Left colon (tissue), 2 donors: ENCODE measurements at places on chromosomes 16 and 17. TPM values are rescaled to one million over a fixed set of nuclear protein-coding genes. Genes with fewer than 3 reads are reported as not detected.

DNA sequence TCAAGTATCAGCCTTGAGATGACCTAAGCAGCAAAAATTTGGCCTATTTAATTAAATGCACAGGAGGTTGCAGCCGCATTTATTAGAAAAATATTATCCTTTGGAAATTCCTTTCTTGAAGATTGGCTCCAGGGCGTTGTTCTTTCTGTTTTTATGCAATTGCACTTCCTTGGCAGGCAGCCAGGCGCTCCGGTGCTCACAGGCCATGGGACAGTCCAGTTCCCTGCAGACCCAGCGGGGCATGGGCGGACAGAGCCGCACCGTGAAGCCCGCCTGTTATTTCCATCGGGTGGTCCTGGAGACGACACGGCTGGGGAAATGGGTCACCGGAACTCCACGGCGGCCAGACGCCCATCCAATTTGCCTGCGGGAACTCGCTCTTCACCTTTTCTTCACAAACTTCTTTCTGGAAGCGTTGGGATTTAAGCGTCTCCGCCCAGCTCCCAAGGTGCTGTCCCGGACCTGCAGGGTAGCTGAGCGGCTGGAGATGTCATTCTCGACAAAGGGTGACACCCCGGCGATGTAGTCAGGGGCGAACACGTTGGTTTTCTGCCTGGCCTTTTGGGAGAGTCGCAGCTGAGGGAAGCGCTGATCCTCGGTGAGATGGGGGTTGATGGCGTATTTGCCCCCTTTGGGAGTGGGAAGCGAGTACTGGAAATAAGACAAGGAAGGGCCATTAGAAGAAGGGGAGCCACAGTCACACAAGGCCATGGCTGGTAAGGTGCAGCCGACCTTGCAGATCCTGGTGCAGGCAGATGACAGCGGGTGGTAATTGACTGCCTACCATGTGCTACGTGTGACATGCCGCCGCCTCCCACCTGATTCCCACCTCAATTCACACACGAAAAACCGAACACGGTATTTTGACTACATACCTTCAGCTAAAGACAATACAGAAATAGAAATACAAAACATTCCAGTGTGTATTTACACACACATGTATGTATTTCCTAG, 12.5 kb downstream of the NOB1 start:
- DNase-seq: peak; percentile 96

MYH2 gene
- total RNA-seq: not detected

- DNase-seq: no peak
Observed at GRCh38 chr16:82769845-82770244, 143.1 kb downstream of the CDH13 start.

NPIPA2 gene
- 0.28 TPM for total RNA-seq

TSR3 gene
- 54.4 TPM for total RNA-seq

DNA sequence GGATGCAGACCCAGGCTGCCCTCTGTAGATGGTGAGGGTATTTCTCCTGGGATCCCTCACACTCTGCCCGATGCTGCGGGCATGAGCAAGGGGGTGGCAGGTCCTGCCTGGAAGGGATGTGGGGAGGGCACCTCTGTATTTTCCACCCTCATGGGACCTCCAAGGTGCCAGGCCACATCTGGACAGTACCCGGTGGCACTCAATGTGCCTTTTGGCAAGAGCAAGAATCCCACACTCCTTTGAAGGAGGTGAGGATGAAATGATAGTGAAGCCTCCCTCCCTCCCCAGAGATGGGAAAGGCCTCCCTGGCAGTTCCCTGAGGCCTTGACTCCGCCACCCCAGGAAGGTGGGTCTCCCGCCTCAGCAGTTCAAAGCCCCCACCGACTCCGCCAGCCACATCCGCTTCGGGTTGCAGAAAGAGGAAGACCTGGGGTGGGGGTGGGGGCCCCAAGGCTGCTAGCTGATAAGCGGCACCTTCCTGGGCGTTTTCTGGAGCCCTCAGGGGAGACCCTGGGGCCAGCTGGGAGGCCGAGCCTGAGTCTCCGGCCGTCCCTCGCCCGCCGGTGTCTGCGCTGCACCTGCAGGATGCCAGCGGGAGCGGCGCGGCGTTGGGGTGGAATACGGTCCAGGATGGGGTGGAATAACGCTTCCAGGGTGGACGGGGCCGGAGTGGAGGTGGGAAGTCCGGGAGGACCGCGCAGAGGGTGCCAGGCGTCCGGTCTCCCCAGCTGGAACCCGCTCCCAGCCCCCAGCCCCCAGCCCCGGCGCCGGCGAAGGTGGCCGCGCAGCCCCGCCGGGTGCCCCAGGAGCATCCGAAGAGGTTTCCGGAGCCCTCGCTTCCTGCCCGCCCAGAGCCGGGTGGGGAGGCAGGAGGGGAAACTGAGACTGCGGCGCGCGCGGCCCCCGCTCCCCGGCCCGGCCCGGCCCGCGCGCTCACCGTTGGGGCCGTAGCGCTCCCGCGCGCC, 718 bp downstream of the ATP2A3 start:
- DNase-seq: peak; percentile 60

- peak; percentile 58 for DNase-seq
Observed at GRCh38 chr17:64128787-64129514, 993 bp downstream of the ERN1 start.

DNA sequence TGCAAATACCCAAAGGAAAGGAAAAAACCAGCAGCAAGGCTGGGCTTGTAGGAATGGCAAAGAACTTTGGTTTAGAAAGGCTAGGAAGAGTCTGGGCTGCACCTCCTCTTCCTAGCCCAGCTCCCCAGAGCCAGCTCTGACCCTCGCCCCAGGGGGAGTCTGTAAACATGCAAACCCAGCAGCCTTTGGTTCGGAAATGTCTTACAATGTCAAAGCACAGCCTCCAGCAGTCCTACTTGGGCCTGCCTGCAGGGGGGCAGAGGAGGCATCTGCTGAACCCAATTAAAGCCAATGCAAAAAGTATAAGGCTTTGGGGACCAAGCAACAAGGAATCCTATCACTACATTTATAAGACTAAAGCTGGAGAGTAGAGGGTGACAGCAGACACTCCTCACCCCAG, 5.0 kb upstream of the FTSJ3 start:
- DNase-seq: no peak

DNA sequence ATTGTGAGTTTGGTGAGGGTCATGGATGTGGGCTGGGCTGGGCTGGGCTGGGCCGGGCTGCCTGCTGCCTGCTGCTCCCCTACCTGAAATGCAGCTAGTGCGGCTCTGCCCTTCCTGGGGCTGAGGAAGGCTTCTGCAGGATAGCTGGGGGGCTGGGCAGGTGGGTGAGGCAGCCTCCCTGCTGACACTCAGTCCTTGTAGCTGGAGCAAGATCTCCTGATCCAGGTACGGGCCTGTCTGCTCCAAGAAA, 4.7 kb downstream of the RPL13 start:
- no peak for DNase-seq

PTX4 gene
- not detected for total RNA-seq

- DNase-seq: no peak
Observed at GRCh38 chr16:62751218-62751617, 715.0 kb upstream of the CDH8 start.

IL17C gene
- total RNA-seq: not detected

- no peak for DNase-seq
Observed at GRCh38 chr16:88535191-88535856, 34.9 kb upstream of the ZC3H18 start.

WNT9B gene
- not detected for total RNA-seq

GRCh38 chr16:2324296-2324859, 16.1 kb downstream of the ABCA3 start:
- no peak for DNase-seq

GRCh38 chr17:49987681-49988441, 7.2 kb downstream of the DLX3 start:
- DNase-seq: no peak

- DNase-seq: peak; percentile 87
Observed at GRCh38 chr17:77424585-77425344, 284.0 kb downstream of the SEC14L1 start.

- DNase-seq: peak; percentile 43
Observed at GRCh38 chr17:64240741-64241347, 22.2 kb downstream of the TEX2 start.

- no peak for DNase-seq
Observed at GRCh38 chr16:73037331-73037745, 10.6 kb downstream of the ZFHX3 start.

- no peak for DNase-seq
Observed at GRCh38 chr17:17416007-17416399, 60.8 kb upstream of the MED9 start.

PRR29 gene
- total RNA-seq: not detected

- no peak for DNase-seq
Observed at GRCh38 chr17:58756246-58757161, 850 bp downstream of the PPM1E start.

GRCh38 chr16:59993101-59993500, 1259.0 kb upstream of the GOT2 start:
- no peak for DNase-seq

DNA sequence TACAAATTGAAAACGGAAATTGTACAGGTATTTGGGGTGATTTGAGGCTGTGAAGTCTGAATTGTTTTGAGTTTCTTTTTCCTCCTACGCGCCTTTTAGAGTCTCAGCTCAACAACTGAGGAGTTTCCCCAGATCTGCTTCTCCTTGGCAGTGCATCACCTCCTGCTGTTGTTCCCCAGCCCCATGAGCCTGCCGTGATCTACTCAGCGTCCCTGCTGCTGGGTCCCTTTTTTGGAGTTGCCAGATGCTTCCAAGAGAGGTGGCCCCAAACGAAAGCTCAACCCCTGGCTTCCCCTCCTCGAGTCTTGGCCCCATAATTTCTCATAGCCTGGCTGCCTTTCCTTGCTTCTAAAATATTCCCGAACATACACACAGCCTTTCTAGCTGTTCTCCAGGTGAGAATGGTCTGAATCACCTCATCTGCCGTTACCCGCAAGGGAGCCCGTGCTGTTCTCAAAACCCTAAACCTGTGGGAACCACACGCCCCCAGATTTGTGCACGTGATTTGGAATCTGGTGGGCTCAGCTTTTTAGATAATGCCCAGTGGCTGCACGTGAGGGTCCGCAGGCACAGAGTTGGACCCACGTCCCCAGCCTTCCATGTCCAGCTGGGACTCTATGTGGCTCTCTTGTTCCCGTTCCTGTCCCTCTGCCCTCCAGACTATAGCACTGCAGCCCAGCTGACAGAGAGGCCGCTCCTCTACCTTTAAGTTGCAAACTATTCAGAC, 179.1 kb upstream of the CHMP6 start:
- DNase-seq: no peak

- DNase-seq: no peak
Observed at GRCh38 chr17:9381068-9381467, 194.6 kb downstream of the STX8 start.

DNA sequence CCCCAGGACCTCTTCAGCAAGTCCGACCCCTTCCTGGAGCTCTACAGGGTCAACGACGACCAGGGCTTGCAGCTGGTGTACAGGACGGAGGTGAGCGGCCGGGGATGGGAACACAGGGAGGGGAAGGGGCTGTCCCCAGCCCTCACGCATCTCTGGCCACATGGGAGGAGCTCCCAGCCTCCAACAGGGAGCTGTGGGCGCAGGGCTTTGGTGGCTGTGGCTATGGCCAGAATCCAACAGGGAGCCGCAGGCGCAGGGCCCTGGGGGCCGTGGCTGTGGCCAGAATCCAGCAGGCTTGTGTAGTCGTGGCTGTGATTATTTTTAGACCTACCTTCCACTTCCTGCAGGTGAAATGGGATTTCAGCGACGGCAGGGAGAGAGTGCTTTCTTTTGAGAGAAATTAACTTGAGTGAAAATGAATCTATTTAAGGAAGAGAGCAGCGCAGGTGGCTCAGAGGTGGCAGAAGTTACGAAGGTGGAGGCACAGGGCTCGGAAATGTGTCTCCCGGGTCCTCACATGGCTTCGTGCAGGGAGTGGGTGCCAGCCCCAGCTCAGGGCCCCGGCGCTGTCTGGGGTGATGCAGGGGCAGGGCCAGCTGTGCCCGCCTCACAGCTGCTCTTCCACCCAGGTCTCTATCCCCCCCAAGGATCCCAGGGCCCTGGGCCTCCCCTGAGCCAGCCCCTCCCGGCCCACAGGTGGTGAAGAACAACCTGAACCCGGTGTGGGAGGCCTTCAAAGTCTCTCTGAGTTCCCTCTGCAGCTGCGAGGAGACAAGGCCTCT, 9.4 kb downstream of the CPNE7 start:
- DNase-seq: no peak

- DNase-seq: no peak
Observed at GRCh38 chr17:5043524-5043923, 8.3 kb upstream of the SLC52A1 start.

- DNase-seq: no peak
Observed at GRCh38 chr17:68567035-68567434, 34.1 kb downstream of the FAM20A start.

- no peak for DNase-seq
Observed at GRCh38 chr17:1931844-1932579, 93.1 kb downstream of the RTN4RL1 start.

- peak; percentile 66 for DNase-seq
Observed at GRCh38 chr17:38605841-38606645, at the start of gene SRCIN1. Gene SRCIN1, minus strand, starts transcription at chr17:38605952. Its CDS starts 247 bp downstream, at chr17:38605705.

TAC4 gene
- not detected for total RNA-seq

SIRT7 gene
- 63.2 TPM for total RNA-seq

DNA sequence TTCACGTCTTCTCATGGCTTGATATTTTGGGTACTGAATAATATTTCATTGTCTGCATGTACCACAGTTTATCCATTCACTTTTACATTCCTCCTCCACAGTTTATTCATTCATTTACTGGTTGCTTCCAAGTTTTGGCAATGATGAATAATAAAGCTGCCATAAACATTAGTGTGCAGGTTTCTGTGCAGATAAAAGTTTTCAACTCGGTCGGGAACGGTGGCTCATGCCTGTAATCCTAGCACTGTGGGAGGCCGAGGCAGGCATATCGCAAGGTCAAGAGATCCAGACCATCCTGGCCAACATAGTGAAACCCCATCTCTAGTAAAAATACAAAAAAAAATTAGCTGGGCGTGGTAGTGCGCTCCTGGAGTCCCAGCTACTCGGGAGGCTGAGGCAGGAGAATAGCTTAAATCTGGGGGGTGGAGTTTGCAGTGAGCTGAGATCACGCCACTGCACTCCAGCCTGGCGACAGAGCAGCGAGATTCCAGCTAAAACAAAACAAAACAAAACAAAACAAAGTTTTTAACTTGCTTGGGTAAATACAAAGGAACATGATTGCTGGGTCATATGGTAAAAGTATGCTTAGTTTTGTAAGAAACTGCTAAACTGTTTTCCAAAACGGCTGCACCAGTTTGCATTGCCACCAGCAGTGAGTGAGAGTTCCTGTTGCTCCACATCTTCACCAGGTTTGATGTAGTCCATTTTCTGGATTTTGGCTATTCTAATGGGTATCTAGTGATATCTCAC, 89.5 kb downstream of the WWP2 start:
- DNase-seq: no peak
